ENCODE measurements at places on chromosomes 6 and 20.

DNA sequence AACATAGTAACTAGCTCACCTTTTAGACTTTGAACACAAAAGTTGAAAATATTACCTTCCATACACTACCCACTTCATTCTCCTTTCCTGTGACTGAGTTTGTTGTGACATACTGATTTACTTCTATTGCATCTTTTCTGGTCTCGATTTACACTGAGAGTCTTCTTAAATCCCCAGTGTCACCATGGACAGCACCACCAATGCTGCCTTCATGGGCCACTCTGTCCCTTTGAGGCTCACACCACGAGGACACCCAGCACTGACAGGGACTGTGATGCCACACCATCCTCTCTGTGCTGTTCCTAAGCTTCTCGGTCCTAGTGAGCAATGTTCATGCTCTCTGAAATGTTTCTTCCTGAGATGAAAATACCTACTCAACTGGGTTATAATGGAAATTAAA is 337.1 kb upstream of the IRAK1BP1 start:
- DNase-seq = peak; percentile 36

- DNase-seq = no peak
These were observed 139.2 kb downstream of the BACH2 start for GRCh38 chr6:90157441-90157840.

DNA sequence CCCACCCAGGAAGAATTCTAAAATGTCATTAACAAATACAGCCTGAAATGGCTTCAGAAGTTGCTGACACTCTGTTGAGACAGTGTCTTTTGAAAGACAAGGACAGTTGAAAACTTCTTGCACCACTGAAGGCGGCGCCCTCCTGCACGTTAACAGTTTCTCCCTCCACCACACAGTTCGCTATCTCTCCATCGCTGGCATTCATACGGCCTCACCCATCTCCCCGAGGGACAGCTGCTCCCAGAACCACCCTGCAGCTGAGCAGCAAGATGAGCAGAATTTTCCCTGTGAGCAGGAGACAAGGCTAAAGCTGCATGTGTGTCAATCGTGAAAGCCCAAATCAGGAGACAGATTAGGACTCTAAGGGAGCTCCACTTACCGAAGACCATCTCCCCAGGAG is 113.3 kb downstream of the LY86 start:
- DNase-seq = no peak

DNA sequence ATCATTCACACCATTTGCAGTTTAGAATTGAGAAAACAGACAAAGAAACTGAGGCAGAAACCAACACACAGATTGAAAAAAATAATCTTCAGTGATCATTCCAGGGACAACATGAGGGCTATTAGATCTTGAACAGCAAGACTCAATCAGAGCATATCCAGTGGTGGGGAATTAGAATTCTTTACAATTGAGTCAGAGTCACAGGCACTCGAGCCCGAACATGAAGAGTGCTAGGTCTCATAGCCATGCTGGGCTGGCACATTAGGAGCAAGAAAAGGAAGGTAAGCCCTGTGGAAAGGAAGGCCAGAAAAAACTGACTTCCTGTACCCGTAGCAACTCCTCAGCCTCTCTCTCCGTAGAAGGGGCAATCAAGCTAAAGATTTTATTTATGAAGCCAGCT is 419.9 kb downstream of the HAO1 start:
- no peak for DNase-seq

DNA sequence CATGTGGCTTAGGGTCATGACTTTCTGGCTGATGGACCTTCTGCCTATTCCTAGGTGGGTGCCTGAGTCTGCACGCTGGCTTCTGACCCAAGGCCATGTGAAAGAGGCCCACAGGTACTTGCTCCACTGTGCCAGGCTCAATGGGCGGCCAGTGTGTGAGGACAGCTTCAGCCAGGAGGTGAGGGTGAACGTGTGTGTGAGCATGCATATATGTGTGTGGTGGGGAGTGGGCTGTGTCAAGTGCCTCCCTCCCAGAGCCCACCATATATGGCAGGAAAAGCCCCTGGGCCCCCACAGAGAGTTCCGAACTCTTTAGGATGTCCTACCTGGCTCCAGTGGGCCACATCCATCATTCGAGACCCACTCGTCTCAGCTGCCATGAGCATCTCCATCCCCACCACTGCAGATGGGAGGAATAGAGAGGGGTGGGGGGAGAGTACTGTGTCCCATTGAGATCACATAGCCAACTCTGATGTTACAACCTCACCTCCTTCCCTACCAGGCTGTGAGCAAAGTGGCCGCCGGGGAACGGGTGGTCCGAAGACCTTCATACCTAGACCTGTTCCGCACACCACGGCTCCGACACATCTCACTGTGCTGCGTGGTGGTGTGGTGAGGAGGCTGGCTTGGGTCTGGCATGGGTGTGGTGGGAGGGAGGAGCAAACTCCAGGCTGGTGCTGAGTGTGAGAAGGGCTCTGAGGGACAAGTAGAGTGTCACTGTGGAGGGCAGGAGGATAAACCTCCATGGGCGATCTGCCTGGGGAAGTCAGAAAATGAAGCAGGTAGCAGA is 3.2 kb downstream of the SLC22A7 start:
- no peak for DNase-seq

- no peak for DNase-seq
These were observed 249.4 kb downstream of the ATXN1 start for GRCh38 chr6:16511723-16512489.

DNA sequence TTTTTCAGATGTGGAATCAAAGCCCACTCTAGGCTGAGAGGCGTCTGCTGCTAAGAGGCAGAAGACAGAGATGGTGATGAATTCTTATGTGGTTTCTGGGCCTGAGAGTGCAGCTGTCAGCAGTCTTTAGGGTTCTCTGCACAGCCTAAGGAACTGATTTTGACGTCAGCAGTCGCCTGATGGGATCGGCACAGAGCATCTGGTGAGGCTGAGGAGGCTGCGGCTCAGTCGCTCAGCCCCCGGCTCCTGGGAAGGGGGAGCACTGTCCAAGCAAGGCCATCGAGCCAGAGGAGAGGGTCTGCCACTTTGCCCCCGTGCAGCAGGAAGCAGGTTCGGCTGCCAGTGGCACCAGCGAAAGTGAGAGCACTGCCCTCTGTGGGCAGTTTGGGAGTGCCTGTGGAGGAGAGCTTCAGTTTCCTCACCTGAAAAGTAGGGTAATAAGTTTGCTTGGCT is 92.5 kb downstream of the TCP11 start:
- DNase-seq = peak; percentile 56

- no peak for DNase-seq
These were observed 1.6 kb downstream of the SIRPD start for GRCh38 chr20:1555952-1556351.

GRCh38 chr6:3568396-3569082 is 111.7 kb upstream of the SLC22A23 start:
- DNase-seq = peak; percentile 83

DNA sequence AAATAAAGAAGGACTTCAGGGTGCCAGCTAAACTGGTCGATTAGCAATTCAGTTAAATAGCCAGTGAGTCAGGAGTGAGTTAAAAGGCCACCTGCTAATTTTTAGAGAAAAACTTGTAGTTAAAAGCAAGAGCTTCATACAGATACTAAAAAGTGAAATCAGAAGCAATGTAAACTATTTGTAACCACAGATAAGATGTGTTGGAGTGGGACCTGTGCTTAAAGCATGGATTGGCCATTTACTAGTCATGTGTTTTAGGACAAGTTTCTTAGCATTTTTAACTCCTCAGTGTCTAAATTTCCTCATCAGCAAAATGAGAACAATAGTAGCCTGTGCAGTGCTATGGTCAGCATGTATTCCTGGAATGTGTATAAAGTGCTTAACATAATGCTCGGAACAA is 23.8 kb upstream of the HDDC2 start:
- DNase-seq = peak; percentile 59

DNA sequence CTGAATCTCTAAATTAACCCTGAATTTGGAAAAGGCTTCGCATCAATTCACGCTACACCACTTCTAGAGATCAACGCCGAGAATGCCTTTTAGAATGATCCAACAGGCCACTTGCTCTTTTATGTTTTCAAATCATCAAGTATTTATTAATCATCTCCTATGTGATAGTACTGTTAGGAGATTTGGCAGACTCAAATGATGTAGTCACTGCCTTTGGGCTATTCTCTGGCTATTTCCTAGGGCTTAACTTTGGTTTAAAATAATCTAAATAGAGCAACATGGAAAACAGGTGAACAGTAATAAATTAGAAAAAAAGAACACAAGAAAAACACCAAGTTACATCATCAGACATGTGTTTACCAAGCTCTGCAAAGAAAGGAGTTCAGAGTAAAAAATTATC is 140.3 kb downstream of the TENT5A start:
- no peak for DNase-seq

DNA sequence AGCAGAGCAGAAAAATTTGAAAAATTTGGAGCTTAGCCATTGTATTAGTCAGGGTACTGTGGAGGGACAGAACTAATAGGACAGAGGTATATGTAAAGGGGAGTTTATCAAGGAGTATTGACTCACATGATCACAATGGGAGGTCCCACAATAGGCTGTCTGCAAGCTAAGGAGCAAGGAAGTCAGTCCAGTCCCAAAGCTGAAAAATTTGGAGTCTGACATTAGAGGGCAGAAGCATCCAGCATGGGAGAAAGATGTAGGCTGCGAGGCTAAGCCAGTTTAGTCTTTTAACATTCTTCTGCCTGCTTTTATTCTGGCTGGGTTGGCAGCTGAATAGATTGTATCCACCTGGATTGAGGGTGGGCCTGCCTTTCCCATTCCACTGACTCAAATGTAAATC is 82.0 kb downstream of the SMPDL3A start:
- peak; percentile 3 for DNase-seq

GRCh38 chr20:63552481-63553249 is 1.3 kb upstream of the FNDC11 start:
- DNase-seq = no peak

DNA sequence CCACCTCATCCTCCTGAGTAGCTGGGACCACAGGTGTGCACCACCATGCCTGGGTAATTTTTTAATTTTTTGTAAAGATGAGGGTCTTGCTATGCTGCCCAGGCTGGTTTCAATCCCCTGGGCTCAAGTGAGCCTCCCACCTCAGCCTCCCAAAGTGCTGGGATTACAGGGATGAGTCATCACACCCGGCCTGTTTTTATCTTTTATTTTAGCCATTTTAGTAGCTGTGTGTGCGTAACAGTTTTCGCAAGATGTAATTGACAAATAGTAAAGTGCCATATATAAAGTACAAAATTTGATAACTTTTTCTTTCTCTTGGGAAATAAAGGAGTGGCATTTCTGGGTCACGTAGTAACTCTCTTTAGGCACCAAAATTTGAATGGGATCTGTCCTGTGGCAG is 21.4 kb downstream of the SNAI1 start:
- peak; percentile 78 for DNase-seq

GRCh38 chr20:2171266-2171790 is 69.7 kb downstream of the STK35 start:
- no peak for DNase-seq

DNA sequence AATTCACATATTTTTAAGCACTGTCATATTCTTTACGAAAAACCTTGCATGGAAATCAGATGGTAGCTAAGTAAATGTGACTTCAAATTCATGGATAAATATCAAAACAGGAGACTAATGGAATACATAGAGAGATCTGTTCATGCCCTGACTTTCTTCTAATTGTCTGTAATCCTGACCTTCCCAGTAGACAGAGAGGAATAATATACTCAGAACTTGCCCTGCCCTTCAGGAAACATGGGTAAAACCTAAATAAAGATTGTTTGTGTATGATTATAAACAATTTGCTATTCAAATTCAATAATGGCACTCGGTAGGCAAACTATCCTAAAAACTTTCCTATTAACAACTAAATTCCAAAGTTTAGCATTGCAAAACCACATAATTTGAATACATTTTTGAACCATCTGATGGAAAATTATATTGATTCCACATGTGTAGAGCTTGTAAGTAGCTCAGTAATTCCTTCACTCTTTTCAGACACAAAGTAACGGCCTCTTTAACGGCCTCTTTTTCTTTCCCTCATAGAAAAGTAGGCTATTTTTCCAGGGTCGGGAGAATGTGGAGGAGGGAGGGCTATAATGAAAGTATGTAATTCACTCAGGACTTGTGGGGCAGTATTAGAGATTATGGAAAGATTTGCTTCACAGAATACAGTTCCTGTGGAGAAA is 227.6 kb downstream of the ALDH8A1 start:
- no peak for DNase-seq

DNA sequence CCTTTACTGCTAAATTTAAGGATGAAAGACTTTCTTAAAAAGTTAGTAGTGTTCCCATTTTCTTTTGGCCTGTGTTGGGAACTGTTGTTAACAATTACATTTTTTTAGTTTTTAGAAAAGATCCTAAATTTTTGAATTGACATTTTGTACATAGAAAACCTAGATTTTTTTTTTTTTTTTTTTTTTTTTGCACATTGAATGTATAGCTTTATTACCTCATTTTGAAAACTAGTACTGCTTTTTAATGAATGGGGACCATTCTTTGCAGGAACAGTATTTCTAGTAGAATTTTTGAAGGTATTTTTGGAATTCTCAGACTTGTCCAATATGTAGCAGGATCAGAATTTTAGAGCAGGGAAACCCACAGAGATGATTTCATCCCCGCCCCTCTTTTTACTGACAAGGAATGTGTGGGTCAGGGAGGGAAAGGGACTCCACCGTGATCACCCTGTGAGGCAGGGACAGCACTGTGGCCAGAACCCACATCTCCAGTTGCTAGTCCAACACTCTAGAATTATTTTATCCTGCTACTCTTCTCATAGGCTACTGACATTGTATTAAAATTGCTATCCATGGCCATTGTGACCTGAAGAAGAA is 154.4 kb upstream of the SUPT3H start:
- no peak for DNase-seq

- DNase-seq = peak; percentile 45
These were observed 31.0 kb downstream of the ELOVL2 start for GRCh38 chr6:11012976-11013720.

DNA sequence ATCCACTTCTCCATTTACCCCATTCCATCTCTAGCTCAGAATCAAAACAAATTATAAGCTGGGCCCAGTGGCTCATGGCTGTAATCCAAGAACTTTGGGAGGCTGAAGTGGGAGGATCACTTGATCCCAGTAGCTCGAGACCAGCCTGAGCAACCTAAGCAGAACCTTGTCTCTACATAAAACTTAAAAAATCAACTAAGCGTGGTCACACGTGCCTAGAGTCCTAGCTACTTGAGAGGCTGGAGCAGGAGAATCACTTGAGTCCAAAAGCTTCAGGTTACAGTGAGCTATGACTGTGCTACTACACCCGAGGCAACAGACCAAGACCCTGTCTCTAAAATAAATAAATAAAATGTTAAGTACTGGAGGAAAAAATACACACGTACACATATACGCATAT is 74.7 kb upstream of the RUNX2 start:
- no peak for DNase-seq

DNA sequence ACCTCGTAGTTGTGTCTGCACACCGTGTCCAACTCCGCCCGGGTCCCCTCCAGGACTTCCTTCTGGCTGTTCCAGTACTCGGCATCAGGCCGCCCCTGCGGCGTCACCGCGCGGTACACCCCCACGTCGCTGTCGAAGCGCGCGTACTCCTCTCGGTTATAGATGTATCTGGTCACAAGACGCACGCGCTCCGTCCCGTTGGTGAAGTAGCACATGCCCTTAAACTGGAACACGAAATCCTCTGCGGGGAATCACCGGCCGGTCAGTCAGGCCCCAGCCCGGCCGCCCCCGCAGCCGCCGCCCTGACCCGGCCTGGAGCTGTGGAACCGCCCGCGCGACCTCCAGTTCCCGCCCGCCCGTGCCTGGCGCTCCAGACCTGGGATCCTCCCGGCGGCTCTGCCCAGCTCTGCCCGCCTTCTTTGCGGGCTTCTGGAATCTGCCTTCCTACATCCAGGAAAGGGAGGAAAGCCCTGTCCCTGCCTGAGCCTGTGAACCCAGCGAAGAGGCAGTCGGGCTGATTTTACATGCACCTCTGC is 1.6 kb downstream of the HLA-DQB1 start:
- DNase-seq = peak; percentile 41

GRCh38 chr6:169087443-169088041 is 166.1 kb downstream of the THBS2 start:
- DNase-seq = peak; percentile 77
